ENCODE measurements at places on chromosomes 16 and 17.

GRCh38 chr17:62688398-62689160, 61.1 kb downstream of the MRC2 start:
- DNase-seq, result no peak

DNA sequence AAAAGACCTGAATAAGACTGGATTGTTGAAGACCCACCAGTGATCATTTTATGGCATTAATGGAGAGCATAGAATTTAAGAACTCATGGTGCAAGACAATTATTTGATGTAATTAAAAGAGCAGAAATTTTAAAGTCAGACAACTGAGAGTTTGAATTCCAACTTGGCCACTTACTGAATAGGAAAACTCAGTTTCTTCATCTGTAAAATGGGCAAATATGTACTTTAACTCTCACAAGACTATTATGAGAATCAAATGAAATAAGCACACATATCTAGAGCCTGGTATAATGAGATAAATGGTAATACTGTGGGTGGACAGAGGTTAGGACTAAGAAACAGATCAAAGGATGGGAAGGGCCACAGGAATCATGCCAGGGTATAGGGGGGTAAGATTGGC, 88.0 kb downstream of the SOX9 start:
- DNase-seq, result no peak

GRCh38 chr17:42276609-42277341, 584 bp upstream of the STAT5B start:
- no peak for DNase-seq

GRCh38 chr17:43056051-43056450, 31.0 kb downstream of the RND2 start:
- no peak for DNase-seq

- DNase-seq, result no peak
Observed at GRCh38 chr17:18961634-18962493, 9.9 kb downstream of the SLC5A10 start.

- no peak for DNase-seq
Observed at GRCh38 chr16:57093666-57094564, 1.5 kb downstream of the CPNE2 start.

- DNase-seq, result no peak
Observed at GRCh38 chr16:54627616-54628015, 303.0 kb upstream of the IRX5 start.
